ENCODE measurements at places on chromosomes 11 and 22.

GRCh38 chr11:79232346-79232745 lies 208.5 kb downstream of the TENM4 start:
- DNase-seq: no peak

GRCh38 chr22:38177926-38178604 lies 3.6 kb downstream of the PLA2G6 start:
- DNase-seq: peak; percentile 86

DNA sequence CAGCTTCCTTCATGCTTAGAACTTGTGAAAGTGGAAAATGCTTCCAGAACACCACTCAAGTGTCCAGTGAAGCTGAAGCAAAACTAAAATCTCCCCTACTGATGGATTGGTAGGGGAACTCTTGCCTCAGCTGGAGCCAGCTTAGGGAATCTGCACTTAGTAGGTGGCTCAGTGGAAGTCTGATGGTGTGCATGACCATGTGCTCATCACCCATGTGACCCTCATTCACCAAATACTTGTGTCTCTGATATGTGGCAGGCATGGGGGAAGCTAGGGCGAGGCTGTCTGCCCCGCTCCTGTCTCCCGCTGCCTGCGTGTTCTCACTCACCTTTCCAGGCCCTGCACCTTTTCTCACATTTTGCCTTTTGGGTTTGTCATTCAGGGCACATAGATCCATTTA lies 7.2 kb downstream of the TEAD1 start:
- DNase-seq: no peak

DNA sequence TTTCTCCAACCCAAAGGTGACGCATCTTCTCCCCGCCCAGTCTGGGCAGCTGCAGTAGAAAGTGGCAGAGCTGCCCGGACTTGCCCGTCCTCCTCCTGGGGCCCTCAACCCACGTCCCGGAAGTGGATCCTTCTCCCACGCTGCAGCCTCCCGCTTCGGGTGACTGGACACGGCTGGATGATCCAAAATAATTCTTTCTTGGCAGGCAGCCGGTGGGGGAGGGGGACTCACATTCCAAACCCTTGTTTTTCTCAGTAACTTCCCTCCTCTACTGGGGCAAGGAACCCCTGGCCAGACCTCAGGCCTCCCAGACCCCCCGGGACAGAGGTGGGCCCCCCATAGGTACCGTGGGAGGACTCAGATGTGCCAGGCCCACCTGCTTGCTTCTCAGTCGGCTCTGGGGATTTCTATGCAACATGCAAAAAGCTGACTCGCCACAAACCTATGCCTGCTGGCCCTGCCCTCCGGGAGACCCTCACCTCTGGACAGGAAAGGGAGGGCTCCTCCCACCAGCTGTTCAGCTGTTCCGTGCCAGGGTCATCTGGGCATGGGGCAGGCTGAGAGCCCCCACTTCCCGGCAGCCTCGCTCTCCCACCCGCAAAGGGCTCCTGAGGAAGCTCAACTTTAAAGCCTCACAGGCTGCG lies 1.4 kb downstream of the PLXNB2 start:
- DNase-seq: peak; percentile 90

- DNase-seq: no peak
These were observed 417 bp downstream of the HNRNPUL2 start for GRCh38 chr11:62726915-62727164.

- DNase-seq: no peak
These were observed 3.5 kb downstream of the H19 start for GRCh38 chr11:1994121-1994520.

DNA sequence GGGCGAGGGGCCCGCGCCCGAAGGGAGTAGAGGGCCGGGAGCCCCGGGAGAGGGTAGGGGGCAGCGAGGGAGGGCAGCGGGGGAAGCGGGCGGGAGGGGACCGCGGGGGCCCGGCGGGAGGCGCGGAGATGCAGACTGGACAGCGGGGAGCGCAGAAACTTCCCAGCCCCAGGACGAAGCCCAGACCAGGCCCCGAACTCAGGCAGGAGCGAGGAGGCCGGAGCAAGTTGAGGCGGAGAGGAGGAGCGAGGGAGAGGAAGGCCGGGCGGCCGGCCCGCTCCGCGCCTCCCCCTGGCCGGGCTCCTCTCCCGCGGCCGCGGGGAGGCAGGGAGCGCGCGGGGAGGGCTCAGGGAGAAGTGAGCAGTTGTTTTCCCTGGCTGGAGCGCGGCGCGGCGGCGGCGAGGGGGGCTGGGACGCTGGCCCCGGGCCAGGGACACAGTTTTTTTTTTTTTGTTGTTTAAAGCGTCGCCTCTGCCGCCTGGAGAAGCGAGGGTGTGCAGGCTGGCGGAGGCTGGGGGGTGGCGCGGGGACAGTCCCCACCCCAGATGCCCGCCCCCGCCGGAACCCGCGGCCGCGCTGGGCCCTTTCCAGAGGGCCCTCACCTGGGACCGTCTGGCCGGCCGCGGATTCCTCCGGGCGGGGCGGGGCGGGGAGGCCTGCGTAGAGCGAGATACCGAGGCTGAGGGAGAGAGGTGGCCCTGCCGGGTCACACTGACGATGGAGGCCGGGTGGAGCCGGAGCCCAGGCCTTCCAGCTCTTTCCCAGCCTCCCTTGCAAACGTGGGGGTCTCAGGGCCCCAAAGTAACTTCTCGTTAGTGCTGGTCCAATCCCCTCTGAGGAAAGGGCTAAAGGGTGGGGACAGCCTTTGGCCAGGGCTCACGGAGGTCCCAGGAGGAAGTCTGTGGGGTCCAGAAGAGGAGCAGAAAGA lies at the start of gene LTBP3:
Gene LTBP3, minus strand, starts transcription at position 358 of the 928 bp plus-strand sequence. CDS start 400 bp downstream, outside the sequence.
- peak; percentile 71 for DNase-seq

GRCh38 chr22:43313244-43313889 lies 29.8 kb downstream of the SCUBE1 start:
- DNase-seq: no peak

DNA sequence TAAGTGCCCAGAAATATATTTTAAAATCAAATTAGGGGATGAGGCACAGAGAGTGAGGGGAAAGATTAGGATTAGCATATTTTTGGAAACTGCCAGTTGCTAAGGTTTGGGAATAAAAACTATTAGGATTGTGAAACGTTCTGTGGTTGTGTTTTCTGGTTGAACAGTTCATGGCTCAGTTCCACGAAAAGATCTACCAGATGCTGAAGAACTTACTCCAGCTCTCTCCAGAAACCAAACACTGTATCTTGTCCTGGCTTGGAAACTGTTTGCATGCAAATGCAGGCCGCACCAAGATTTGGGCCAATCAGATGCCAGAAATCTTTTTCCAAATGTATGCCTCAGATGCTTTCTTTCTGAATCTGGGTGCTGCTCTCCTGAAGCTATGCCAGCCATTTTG lies 15.3 kb downstream of the UBE4A start:
- no peak for DNase-seq

DNA sequence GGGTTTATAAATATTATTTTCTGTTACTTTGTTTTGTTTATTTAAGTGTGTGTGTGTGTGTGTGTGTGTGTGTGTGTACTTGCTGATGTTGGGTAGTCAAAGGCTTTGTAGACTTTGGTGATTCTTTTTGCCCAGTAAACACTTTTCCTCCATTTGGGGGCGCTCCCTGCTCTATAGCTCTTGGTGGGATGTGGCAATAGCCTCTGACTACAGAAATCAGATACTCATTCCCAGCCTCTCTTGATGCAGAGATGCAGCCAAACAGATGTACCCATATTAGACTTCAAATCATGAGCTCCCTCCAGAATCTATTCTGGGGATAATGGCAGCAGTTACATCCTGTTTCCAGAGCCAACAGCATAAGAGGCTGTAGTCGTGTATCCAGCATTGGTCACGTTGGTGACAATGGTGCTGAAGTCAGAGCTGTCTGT lies 33.4 kb upstream of the APOL5 start:
- DNase-seq: no peak

- DNase-seq: no peak
These were observed 60.6 kb downstream of the DGCR2 start for GRCh38 chr22:19061471-19062138.

DNA sequence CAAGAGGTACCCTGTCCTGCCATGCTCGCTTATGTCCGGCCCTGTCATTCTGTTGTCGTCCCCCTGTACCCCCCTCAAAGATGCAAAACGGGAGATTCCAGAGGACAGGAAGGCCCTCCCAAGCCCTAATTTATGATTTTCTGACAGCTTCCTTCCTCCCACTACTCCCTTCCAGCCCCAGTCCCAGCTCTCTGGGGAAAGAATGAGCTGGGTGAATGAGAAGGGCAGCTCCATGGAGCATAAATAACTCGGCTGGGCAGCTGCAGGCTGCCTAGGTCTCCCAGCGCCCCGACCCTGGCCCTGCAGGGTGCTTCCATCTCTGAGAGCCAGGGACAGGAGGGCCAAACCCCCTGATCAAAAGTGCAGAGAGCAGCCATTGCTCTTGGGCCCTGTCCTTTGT lies 3.9 kb upstream of the EMID1 start:
- no peak for DNase-seq

- no peak for DNase-seq
These were observed 37.8 kb upstream of the GRAMD4 start for GRCh38 chr22:46582281-46582933.

DNA sequence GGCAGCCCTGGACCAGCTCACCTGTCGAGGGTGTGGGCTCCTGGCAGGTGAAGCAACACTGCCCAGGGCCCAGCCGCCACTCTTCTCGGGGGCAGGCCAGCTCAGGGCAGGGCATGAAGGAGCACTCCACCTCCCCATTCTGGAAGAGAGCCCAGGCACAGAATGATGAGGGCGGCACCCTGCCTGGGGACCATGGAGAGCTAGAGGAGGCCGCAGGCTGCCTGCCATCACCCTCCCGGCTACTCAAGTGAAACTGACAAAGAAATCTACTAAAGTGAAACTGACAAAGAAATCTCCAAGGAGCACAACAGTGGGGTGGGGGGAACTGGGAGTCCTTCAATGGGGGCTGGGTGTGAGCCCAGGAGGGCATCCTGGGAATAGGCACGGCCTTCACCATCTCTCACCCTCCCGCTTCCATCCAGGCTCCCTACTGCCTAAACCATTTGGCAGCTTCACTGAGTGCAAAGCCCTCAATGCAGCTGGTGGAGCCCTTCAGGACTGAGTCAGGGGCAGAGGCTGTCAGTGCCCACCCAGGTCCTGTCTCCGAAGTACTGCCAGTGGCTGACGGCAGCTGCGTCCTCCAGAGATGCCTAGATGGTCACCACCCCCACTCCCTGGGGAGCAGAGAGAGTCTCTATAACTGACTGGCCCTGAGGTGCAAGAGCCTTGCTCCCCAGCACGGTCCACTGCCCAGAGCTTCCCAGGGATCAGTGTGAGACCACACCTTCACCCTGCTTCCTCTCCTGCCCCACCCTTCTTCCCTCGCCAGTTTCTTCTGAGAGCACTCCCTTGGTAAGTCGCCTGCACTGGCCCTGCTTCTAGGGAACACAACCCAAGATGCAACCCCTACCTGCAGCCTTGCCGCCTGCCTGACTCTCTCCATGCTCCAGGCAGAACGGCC lies 21.7 kb downstream of the VWCE start:
- no peak for DNase-seq

DNA sequence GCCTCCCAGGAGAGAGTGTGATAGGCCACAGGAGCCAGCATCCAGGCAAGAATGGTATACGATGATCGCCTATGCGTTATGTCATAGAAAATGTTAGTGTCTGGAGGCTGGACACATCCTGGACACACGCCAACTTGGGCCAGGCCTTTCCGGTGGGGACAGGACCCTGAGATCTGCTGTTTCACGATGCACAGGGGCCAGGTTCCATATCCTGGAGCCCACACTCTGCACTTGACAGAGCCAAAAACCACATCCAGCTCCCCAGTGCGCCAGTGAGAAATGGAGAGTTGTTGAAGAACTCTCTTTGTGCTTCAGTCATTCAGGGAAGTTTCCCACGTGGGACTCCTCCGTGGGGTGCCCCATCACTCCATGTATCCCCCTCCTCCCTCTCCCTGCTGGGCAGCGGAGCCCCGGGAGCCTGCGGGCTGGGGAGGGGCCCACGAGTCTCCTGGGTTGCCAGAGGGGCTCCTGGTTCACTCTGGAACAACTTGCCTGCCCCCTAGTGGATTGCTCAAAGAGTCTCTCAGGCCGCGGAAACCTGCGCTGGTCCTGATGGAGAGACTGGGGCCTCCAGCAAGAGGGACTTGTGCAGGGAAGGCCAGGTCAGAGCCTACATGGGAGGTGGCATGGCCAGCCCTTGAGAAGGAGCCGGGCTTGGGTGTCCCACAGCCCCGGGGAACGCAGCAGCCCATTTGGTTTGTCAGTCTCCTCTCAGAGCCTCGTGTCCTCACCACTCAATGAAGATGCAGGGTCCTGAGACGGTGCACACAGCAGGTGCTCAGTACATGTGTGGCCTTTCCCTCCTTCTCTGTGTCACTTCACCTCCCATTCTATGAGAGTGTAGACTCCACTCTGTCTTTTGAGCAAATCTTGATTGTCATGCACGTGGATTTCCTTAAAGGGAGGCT lies 10.2 kb upstream of the LRRC32 start:
- peak; percentile 64 for DNase-seq

DNA sequence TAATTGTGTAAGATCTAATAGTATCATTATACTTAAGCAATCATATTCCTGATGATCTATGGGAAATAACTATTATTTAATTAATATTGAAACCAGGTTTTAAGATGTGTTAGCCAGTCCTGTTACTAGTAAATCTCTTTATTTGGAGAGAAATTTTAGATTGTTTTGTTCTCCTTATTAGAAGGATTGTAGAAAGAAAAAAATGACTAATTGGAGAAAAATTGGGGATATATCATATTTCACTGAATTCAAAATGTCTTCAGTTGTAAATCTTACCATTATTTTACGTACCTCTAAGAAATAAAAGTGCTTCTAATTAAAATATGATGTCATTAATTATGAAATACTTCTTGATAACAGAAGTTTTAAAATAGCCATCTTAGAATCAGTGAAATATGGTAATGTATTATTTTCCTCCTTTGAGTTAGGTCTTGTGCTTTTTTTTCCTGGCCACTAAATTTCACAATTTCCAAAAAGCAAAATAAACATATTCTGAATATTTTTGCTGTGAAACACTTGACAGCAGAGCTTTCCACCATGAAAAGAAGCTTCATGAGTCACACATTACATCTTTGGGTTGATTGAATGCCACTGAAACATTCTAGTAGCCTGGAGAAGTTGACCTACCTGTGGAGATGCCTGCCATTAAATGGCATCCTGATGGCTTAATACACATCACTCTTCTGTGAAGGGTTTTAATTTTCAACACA lies 6.4 kb downstream of the BIRC3 start:
- DNase-seq: no peak

DNA sequence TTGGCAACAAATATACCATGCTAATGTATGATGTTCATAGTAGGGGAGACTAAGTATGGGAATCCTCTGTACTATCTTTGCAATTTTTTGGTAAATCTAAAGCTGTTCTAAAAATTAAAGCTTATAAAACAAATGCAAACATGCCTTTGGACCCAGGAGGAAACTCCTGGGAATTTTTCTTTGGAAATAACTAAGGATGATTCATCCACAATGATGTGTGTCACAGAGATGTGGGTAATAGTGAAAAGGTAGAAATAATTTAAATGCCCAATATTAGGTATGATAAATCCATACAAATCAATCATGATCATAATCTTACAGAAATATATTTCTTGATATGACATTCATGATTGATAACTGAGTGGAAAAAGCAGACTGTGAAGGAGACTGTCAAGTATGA lies 135.8 kb downstream of the TRIM44 start:
- peak; percentile 20 for DNase-seq

GRCh38 chr11:1695548-1696108 lies 1.4 kb upstream of the KRTAP5-6 start:
- no peak for DNase-seq

GRCh38 chr11:69135420-69136363 lies 20.0 kb upstream of the SMIM38 start:
- DNase-seq: peak; percentile 76

- DNase-seq: no peak
These were observed 14.5 kb upstream of the USP47 start for GRCh38 chr11:11827272-11827671.
